ENCODE measurements at places on chromosomes 12 and 14.

DNA sequence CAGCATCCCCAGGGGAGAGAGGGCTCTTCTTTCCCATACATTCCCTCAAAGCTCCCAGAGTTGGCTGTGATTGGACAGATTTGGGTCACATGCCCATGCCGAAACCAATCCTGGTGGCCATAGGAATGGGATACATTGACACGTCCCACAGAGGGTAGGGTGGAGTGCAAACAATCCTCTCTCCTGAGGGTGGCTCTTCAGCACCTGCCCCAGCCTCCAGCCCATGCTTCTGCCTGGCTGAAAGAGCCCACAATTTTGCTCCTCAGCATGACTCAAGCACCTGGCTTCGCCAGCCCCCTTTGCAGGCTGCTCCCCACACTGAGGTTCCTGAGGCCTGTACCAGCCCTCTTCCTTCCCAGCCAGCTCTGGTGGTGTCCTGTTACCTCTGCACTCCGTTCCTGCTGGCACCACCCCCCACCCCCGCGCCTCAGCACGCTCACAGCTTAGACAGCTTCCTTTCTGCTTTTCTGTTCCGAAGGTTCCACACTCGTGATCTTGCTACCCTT, 71.7 kb downstream of the CCDC92 start:
- no peak for DNase-seq

GRCh38 chr12:110149086-110149660, 25.0 kb downstream of the IFT81 start:
- DNase-seq = no peak

DNA sequence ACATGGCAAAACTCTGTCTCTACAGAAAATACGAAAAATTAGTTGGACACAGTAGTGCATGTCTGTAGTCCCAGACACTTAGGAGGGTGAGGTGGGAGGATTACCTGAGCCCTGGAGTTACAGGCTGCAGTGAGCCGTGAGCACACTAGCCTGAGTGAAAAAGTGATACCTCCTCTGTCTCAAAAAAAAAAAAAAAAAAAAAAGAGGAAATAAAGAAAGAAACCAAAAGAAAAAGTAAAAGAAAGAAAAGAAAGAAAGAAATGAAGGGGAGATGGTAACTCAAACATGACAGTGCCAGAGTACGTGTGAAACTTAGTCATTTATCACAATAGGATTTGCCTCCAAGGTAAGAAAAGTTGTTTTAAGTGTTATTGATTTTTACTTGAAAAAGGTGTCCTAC, 407.0 kb upstream of the MGAT4C start:
- no peak for DNase-seq

- no peak for DNase-seq
Observed at GRCh38 chr12:65464930-65465329, 186.4 kb downstream of the MSRB3 start.
